Stimulated activated CD8-positive, alpha-beta memory T cell treated with anti-CD3 and anti-CD28 coated beads, Interleukin-4, amount 100 ng/mL, for 24 hours (primary cell): ENCODE measurements at places on chromosomes 4 and X.
A peak's percentile ranks its signal among the peaks of the same experiment; 100 is the strongest.

DNA sequence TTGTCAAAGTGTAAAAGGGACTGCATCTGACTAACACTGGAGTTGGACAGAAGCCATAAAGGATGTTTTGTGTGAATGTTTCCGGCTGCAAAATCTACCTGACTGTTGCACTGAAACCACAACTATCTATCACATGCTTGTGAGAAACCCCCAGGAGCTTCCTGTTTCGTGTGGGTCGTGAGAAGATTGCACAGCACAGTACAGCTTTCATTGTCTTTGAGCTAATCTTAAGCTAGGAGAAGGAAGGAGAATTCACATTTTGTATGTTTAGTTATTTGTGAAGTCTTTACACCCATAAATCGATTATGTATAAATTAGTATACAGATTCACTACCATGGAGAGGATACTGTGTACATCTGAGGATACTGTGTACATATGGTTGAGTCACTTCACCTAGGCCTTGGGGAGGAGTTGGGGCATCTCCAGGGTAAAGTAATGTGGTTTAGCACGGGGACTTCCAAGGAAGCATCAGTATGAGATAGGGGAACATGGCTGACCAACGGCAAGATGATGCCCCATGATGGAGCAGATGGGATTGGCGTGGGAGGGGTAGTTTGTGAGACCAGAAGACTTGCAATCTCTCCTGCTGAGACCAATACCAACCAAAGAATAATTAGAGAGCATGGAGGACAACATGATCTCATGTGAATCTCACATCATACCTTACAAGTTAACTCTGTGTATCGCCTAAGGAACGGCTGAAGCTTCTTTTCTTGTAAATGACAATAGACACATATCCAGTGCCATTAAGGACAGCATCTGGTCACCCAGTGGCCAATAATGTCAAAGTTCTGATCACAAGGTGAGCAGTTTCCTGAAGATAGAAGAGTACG, 43.1 kb upstream of the FAM9C start:
- DNase-seq, result peak; percentile 41

DNA sequence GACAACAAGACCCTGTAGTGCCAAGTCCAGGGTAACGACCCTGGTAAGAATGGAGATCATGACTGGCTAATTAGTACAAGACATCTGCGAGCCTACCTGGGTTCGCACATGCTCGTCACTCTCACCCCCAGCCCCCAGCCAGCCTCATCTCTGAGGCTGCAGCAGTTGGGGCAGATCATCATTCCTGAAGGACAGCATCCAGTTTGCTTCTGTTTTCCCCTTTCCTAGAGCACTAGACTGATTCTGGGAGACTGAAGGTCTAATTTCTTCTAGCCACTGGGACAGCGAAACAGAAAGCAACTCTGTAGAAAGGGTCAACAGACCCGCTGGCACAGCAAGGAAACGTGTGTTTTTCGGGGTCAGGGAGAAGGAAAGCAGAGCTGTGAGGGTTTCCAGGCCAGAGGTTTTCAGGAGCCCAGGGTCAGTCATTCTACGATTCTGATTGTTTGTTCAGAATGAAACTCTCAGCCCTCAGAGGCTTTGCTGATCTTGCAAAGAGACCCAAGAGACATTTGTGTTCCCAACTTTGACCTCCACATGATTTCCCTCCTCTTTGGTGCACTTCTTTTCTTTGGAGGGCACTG, 343.1 kb upstream of the NOCT start:
- DNase-seq, result no peak

- DNase-seq, result no peak
Observed at GRCh38 chr4:123480706-123481418, 84.3 kb downstream of the SPRY1 start.

DNA sequence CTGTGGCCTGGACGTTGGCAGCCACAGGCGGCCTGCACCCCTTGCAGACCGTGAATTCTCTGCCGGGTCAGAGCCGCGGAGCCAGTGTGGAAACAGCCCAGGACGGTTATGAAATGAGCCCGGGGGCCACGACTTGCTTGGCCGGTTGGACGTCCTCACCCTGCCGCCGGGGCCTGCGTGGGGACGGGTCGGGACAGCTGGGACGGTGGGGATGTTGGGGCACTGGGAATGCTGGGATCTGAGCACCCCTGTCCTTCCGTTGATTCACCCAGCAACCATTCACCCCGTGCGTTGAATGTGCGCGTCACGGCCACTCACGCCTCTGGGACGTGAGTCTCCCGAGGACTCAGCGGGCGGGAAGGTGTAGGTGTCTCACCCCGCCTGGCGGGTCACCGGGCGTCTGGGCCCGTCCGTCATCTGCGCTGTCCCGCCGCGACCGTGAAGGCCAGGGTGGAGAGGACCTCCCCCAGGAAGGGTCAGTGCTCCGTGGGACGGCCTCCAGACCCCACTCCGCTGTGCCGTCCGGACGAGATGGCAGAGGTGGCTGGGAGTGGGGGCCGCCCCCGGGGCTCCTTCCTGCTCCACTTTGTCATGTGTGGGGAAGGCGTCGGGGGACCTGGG, 4.5 kb upstream of the PLCXD1 start:
- DNase-seq, result no peak

GRCh38 chrX:12978205-12979025, 3.5 kb downstream of the TMSB4X start:
- DNase-seq, result no peak

- DNase-seq, result no peak
Observed at GRCh38 chr4:8278421-8279287, 9.1 kb downstream of the HTRA3 start.

- no peak for DNase-seq
Observed at GRCh38 chrX:104621781-104622180, 55.8 kb downstream of the IL1RAPL2 start.

DNA sequence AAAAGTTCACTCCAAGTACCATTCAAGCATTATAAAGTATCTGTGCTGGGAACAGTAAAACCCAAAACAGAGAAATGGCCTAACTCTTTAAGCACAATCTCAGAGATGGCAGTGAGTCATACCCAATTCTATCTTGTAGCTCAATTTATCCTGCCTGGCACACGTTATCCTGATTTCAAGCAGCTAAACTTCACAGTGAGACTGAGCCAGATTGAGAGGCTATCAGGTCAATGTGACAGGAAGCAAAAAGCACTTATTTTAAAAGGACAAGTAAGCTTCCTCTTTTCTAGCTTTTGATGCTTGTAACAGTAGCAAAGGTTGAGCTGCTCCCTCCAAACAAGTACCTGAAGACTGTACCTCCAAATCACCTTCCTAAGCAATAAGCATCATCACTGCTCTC, 324.9 kb downstream of the NAF1 start:
- DNase-seq, result no peak

- no peak for DNase-seq
Observed at GRCh38 chr4:6568689-6569332, 6.2 kb upstream of the MAN2B2 start.

- no peak for DNase-seq
Observed at GRCh38 chr4:10212400-10212799, 95.8 kb upstream of the WDR1 start.

GRCh38 chrX:28158019-28158777, 176.9 kb upstream of the DCAF8L1 start:
- no peak for DNase-seq

DNA sequence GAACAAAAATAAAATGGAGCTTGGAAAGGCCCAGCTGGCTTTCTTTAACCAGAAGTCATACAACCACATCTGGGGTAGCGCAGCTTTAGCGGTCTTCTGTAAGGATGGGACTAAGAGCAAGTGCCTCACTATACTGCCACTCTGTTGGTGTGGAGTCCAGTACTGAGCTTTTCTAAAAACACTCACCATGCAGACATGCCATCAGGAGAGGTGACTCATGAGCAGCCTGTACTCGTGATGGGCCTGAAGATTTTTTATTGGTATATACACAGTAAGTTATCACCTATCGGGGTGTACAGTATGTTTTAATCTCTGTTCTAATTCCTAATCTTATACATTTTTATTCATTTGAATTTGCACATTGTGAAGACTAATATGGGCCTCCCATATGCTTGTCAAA, 9.6 kb downstream of the PPP3CA start:
- DNase-seq, result no peak

DNA sequence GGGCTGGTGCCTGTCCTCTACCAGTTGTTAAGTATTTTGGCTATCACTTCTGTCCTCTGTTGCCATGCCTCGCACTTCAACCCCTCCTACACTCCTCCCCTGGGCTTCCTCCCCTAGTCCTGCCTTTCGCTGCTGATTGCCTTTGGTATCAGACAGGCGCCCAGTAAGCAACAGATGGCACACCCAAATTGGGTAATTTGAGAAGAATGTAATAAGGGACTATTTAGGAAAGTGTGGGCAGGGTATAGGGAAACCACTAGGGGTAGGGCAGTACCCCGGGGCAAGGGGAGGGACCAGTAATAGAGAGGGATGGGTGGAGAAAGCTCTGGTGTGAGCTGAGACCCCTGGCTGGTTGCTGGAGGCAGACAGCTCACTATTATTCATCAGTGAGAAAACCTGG, 172.7 kb upstream of the USP9X start:
- no peak for DNase-seq

DNA sequence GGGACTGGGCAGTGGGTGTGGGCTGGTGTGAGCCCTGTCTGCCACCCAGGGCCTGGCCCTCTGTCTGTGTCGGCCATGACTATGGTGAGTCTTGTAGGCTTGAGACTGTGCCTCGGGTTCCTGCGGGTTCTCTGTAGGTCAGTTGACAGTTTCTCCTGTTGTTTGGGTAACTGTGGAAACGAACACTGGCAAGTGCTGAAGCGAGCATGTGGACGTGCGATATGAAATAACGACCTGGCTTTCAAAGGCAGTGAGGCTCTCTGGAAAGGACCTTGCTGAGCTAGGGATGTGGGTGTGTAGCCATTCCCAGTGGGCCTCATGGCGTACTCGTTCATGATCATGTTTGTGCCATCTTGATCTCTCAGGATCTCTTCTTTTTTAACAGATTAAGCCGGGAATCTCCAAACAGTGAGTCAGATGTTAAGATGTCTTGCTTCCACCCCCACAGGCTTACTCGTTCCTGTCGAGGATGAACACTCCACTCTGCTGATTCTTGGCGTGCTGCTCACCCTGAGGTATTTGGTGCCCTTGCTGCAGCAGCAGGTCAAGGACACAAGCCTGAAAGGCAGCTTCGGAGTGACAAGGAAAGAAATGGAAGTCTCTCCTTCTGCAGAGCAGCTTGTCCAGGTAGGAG, 41.3 kb downstream of the HTT start:
- DNase-seq, result no peak

GRCh38 chr4:54728368-54728767, 70.6 kb downstream of the KIT start:
- no peak for DNase-seq

DNA sequence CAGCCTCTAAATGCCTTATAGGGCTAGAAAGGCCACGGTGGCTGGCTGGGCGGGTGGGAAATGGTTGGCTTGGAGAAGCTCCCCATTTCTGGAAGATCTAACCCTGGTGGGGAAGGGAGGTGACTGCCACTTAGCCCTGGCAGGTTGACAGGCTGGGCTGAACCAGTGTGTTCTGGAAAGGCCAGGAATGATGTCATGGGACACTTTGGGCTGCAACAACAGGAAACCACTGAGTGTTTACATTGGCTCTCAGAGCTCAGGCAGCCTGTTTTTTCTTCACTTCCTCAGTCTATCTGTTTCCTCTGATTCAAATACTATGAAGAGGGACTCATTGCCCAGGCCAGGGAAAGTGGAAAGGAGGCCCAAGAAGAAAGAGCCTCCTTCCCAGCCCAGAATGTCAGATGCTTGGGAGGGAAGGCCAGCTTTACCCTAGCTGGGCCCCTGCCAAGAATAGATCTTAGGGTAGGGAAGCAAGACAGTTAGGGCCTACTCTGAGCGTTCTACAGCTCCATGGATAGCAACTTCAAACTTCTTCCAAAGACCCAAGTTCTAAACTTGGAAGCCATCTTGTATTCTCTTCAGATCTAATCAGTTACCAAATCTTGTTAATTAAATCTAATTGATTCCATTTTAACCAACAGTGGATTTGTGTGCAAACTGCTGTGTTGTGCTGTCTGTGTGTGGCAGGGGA, 65.8 kb upstream of the MSN start:
- no peak for DNase-seq

- no peak for DNase-seq
Observed at GRCh38 chrX:116417214-116417613, 19.2 kb upstream of the SLC6A14 start.

- DNase-seq, result no peak
Observed at GRCh38 chr4:98242538-98242937, 18.6 kb upstream of the RAP1GDS1 start.

DNA sequence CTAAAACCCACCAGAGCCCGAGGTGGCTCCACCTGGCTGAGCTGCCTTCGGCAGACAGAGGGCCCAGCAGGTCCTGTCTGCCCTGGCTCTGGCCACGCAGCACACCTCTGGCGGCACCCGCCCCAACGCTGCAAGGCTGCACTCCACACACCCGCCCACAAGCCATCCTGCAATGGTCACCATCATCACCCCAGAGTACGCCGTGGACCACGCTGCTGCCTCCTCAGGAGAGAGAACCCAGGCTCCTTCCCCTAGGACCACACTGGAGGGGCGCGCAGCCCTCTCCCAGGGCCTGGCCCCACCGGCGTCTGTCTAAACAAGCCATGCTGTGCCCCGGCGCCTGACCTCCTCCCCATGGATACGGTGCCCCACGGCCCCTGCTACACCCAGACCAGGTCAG, 39.6 kb upstream of the CPLX1 start:
- DNase-seq, result no peak

DNA sequence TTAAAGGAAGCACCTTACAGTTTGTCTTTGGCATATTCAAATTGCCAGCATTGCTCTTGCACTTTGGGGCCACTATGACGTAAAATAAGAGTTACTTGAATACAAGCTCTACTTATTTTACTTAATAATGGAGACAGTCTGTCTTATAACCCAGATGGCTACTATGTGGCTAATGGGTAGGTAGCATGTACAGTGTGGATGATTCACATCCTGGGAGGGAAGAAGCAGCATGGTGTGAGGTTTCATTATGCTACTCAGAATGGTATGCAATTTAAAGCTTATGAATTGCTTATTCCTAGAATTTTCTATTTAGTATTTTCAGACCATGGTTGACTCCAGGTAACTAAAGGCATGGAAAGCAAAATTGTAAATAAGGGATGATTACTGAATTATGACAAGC, 761.8 kb upstream of the ATOH1 start:
- no peak for DNase-seq

GRCh38 chrX:153909024-153909979, 4.8 kb downstream of the AVPR2 start:
- DNase-seq, result no peak

DNA sequence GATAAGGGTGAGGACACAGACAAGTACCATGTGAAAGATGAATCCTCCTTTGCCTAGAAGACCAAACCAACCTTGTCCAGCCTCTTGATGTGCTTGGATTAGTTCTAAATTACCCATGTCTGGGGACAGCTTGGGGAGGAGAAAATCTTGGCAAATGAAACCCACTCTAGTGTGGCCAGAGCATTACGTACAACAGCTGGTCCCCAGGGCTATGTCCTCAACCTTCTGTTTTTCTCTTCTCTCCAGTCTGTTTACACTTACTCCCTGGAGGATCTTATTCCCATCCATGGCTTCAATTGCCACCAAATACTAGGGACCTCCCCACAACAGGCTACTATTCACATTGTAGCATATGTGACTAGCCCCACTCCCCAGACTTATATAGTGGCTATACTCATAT, 384.5 kb downstream of the OPHN1 start:
- DNase-seq, result no peak
